NCI-H82 (cell line): ENCODE measurements at places on chromosomes 1 and 21.

DNA sequence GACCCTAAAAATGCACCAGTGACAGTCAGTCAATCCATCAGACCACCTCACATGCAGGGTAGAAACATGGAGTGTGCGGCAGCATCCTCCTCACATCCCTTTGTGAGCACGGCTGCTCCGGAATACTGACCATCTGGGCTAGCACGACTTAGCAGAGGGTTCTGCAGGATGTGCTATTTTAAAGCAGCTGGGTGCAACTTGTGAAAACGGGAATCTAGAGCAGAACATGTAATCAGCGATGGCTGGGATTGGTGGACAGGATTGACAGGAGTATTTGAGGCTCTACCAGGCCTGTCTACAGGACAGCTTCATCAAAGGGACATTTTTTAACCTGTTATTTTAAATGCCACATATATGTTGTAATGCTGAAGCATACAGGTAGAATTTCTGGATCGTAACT is 16.8 kb upstream of the PLEKHM2 start:
- DNase-seq: peak; percentile 42

DNA sequence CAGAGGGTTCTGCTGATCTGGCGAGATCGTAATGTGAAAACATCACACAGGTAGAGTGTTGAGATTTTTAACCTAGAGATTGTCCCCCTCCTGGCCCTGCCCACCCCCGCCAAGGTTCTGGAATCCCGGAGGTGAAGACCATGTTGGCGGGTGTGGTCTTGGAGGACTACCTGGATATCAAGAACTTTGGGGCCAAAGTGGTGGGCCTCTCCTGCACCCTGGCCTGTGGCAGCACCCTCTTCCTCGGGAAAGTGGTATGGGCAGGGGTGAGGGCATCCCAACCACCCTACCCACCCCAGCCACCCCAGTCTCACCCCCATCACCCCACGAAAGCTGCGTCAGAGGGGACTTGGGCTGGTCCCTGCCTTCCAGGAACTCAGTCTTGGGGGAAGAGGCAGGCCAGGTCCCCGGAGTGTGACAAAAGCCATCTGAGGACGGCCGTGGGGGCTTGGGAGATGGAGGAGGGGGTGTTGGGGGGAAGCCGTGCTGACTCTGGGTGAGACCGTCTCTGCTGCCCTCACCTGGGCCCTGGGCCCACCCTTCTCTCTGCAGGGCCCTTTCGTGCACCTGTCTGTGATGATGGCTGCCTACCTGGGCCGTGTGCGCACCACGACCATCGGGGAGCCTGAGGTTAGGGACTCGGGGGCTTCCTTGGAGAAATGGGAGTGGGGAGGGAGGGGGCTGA is 4.4 kb downstream of the CLCNKB start:
- no peak for DNase-seq

DNA sequence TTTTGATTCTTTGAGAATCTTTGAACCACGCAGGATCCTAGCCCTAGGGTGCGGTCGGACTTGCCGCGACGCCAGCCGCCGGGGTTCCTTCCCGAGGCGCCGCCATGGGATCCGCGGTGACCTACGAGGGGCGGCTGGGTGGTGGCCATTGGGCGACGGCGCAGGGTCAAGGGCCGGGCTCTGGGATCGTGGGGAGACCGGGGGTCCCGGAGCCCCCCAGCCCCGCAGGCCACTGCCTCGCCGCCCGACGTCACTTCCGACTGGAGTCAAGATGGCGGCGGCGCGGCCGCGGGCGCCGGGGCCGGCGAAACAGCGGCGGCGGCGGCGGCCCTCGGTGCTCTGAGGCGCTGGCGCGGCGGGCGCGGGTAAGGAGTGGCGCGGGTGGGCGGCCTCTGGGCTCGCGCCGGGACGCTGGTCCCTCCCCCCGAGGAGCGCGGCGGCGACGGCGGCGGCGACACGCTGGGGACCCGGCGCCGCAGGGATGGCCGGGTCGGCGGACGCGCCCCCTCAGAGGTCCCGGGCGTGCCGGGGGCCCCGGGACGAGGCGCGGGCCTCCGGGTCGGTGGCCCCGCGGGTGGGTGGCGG is at the start of gene PRDM2:
TSS of gene PRDM2 (plus strand) at position 253 of the 585 bp plus-strand sequence. CDS start 15,418 bp downstream, outside the sequence.
- DNase-seq: peak; percentile 61

DNA sequence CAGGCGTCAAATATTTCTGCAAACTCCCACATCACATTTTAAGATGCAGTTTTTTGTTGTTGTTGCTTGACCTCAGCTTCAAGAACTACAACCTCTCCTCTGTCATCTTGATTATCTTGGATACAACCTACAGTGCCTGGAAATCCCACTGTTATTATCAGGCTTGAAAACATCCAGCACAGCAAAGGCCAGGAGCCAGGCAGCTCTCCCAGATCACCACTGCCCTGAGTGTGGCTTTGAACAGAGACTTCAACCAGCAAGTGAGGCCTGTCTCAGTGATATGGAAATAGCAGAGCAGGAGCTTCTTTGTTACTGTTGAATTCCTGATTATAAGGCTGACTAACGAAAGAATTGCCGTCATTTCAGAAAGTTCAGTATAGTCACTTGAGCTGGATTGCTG is 28.5 kb downstream of the CCDC190 start:
- DNase-seq: no peak

DNA sequence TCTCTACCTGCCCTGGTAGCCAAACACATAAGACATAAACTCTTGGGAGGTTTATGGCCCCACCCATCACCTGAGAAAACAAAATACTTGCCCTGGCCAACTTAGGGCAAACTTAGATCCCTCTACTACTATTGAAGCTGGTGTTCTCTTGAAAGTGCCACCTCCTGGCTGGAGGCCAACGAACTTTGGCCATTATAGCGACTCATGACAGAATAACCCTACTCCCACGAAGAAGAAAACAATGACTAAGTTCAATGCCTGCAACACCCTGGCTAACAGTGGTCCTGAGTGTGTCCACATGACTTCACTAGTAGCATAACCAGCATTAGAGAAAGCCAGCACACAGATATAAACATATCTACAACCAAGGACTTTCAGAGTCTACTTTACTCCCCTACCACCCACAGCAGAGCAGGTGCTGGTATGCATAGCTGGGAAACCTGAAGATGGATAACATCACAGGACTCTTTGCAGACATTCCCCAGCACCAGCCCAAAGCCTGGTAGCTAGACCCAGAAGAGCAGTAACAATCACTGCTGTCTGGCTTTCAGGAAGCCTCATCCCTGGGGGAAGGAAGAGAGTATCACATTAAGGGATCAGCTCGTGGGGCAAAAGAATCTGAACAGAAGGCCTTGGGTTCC is 81.0 kb downstream of the SLC30A10 start:
- DNase-seq: no peak

- DNase-seq: no peak
Observed at GRCh38 chr21:34545079-34545884, 33.3 kb upstream of the KCNE1 start.

DNA sequence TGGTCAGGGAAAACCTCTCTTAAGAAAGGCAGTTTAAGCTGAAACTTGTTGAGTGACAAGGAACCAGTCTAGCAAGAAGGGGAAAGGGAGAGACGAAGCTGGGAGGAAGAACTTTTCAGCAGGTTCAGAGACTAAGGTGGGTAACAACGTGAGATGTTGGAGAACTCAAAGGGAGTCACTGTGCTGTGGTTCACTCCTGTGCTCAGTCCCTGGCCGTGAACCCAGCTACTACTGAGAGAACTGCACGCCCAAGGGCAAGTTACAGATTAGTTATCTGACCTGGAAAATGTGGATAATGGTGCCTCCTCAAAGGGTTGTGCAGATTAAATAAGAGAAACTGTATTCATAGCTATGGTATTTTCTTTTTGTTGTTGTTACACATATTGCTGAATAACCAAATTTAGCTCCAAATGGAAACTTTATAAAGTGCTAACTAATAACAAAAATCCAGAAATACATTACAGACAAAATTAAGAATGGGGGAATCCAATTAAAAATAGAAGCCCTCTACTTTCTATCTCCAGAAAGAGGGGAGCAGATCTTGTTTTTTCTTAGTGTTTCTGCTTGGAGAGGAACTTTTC is 2.9 kb downstream of the ZBTB40 start:
- DNase-seq: no peak

DNA sequence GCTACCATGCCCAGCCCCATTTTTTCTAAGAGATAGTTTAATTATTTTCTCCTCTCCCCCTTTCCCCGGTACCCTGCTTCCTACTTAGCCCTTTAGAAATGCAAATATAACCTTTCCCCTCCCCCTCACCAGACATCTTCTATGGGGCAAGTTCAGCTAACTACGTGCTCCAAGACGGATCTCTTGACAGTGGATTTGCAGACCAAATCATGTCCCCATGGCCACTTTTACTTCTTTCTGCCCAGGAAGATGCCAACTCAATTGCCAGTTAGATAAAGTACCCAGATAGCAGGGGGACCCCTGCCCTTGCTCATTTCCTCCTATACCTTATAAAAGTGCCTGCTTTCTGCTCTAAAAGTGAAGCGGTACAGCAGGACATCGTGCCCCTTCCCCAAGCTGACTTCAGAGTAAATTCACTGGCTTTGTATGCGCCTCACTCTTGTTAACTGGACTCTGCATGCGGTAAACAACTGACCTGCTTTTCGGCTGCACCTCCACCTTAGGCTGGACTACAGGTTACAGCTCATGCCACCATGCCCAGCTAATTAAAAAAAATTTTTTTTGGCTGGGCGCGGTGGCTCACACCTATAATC is 7.4 kb downstream of the DNAJC11 start:
- no peak for DNase-seq

DNA sequence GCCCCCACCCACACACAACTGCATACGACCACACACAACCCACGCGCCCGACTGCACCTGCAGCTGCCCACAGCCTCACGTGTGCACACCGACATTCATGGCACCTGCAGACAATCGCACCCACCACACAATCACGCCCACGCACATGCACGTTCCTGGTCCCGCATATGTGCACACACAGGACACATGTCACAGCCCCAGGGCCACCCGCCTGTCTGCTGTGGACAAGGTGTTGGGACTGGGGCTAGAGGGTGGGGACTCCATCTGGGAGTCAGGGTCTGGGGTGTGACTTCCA is 56.4 kb downstream of the ARHGEF16 start:
- DNase-seq: no peak

DNA sequence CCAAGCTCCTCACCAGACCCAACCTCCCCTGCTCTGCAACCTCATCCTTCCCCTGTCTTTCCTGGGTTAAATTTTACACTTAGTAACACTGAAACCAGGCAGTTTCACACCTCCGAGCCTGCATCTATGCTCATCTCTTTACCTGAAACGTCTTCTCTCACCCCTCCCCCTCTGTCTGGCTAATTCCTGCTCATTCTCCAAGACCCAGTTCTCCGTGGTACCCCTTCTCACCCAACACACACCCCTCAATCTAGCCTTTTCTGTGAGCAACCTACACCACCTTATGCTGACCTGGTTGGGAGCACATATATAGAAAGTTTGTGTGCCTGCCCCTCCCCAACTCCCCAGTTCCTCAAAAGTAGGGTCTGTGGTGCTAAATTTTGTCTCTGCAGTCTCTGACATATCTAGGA is 3.7 kb upstream of the KIAA1614 start:
- DNase-seq: no peak

DNA sequence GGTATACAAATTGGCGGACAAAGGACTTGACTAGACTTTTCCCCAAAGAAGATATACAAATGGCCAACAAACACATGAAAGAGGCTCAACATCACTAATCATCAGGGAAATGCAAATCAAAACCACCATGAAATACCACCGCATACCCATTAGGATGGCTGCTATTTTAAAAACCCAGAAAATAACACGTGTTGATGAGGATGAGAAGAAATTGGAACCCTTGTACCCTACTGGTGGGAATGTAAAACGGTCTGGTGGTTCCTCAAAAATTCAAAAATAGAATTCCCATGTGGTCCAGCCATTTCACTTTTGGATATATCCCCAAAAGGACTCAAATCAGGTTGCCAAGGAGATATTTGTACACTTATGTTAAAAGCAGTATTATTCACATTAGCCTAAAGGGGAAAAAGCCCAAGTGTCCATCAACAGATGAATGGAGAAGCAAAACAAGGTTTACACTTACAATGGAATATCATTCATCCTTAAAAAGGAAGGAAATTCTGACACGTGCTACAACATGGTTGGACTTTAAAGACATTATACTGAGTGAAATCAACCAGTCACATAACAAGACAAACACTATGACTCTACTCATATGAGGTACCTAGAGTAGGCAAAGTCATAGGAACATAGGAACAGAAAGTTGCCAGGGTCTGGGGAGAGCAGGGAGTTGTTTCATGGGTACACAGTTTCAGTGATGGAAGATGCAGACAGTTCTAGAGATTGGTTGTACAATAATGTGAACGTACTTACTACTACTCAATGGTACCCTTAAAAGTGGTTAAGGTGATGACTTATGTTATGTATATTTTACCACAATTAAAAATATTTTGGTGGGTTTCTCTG is 17.0 kb downstream of the CD34 start:
- no peak for DNase-seq

GRCh38 chr1:225447650-225448089 is 19.8 kb upstream of the LBR start:
- no peak for DNase-seq

DNA sequence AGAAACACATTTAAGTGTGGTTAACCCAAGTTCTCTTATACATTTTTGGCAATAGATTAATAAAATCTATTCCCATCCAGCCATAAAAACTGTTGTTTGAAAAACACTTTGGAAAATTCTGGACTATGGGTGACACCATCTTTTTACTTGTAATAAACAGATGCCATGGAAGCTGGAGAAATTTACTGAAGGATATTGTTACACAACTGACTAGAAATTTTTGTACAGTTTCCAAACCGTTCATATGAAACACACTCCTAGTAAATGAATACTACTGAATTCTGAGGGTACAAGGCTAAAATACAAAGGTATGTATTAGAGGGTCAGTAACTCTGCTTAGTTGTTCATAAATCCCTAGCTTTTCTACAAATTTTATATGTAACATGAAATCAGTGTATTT is 48.7 kb downstream of the TRIM33 start:
- DNase-seq: no peak

- DNase-seq: no peak
Observed at GRCh38 chr21:45228171-45228641, 59.5 kb downstream of the POFUT2 start.

- DNase-seq: peak; percentile 74
Observed at GRCh38 chr1:20640183-20640597, 6.9 kb downstream of the PINK1 start.

DNA sequence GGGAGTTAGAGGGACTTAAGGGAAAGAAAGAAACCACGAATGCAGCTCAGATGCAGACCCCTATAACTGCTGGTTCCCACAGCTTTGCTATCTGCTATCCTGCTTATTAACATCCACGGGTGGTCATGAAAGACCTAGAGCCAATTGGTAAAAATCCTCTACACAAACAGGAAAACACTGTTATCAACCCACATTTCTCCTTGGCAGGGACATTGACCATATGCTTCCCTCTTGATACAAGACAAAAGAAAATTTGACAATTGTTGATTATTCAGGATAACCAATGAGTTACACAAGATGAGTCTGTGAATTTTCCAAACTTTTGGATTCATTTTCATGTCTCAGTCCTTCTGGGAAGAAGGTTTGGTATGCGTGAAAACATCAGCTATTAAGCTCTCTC is 90.4 kb downstream of the TIAM1 start:
- peak; percentile 11 for DNase-seq

GRCh38 chr1:162023181-162023546 is 505 bp downstream of the OLFML2B start:
- DNase-seq: peak; percentile 60

- DNase-seq: no peak
Observed at GRCh38 chr1:36119456-36119855, 5.6 kb downstream of the COL8A2 start.
